ENCODE measurements at places on chromosomes 16 and 17. TPM values are rescaled to one million over a fixed set of nuclear protein-coding genes. Genes with fewer than 3 reads are reported as not detected.

The TEKT5 gene
- not detected for total RNA-seq

The KLHL10 gene
- not detected for total RNA-seq

The AURKB gene
- total RNA-seq: 71.2 TPM

The KRTAP9-8 gene
- total RNA-seq: not detected

The CORO6 gene
- 0.60 TPM for total RNA-seq

The KCNJ18 gene
- total RNA-seq: not detected

The AANAT gene
- total RNA-seq: not detected

The TSNAXIP1 gene
- 0.20 TPM for total RNA-seq

The GALR2 gene
- not detected for total RNA-seq

The HES7 gene
- total RNA-seq: 6.6 TPM

The PLEKHH3 gene
- 10.4 TPM for total RNA-seq

The SYNGR2 gene
- 57.6 TPM for total RNA-seq

The RCVRN gene
- not detected for total RNA-seq

The ACSM2A gene
- not detected for total RNA-seq

The PLD6 gene
- 5.2 TPM for total RNA-seq

The CACNG3 gene
- total RNA-seq: not detected

The NACA2 gene
- not detected for total RNA-seq

The CMTM2 gene
- not detected for total RNA-seq

The RUNDC1 gene
- total RNA-seq: 8.6 TPM

The CEP295NL gene
- 0.20 TPM for total RNA-seq

The GGT6 gene
- not detected for total RNA-seq

The RUSF1 gene
- total RNA-seq: 30.3 TPM

The KRT20 gene
- not detected for total RNA-seq

The SMIM5 gene
- not detected for total RNA-seq

The ACBD4 gene
- 6.5 TPM for total RNA-seq

The ITGB4 gene
- total RNA-seq: 2.5 TPM

The C16orf74 gene
- total RNA-seq: 83.4 TPM

The KRT9 gene
- not detected for total RNA-seq

The NOL3 gene
- total RNA-seq: 12.7 TPM

The DNASE1L2 gene
- not detected for total RNA-seq

The NXPH3 gene
- 0.13 TPM for total RNA-seq

The KCNG4 gene
- total RNA-seq: not detected

The ZNF764 gene
- 6.9 TPM for total RNA-seq

The STXBP4 gene
- total RNA-seq: 3.5 TPM

The HYDIN gene
- not detected for total RNA-seq

The EZH1 gene
- total RNA-seq: 13.3 TPM

The CCL7 gene
- not detected for total RNA-seq

The CALB2 gene
- not detected for total RNA-seq

The C16orf46 gene
- 2.0 TPM for total RNA-seq

The NOTUM gene
- not detected for total RNA-seq

The OTOP2 gene
- total RNA-seq: not detected

The MLKL gene
- total RNA-seq: 38.4 TPM

The PDILT gene
- total RNA-seq: not detected

The ZNF469 gene
- 0.87 TPM for total RNA-seq

The ADAP2 gene
- 0.33 TPM for total RNA-seq

The NUBP1 gene
- total RNA-seq: 30.0 TPM

The ZNF18 gene
- total RNA-seq: 4.9 TPM

All from mammary microvascular endothelial cell (primary cell).